Activated CD4-positive, CD25-positive, alpha-beta regulatory T cell (primary cell): ENCODE measurements at places on chromosomes 16 and 17.

DNA sequence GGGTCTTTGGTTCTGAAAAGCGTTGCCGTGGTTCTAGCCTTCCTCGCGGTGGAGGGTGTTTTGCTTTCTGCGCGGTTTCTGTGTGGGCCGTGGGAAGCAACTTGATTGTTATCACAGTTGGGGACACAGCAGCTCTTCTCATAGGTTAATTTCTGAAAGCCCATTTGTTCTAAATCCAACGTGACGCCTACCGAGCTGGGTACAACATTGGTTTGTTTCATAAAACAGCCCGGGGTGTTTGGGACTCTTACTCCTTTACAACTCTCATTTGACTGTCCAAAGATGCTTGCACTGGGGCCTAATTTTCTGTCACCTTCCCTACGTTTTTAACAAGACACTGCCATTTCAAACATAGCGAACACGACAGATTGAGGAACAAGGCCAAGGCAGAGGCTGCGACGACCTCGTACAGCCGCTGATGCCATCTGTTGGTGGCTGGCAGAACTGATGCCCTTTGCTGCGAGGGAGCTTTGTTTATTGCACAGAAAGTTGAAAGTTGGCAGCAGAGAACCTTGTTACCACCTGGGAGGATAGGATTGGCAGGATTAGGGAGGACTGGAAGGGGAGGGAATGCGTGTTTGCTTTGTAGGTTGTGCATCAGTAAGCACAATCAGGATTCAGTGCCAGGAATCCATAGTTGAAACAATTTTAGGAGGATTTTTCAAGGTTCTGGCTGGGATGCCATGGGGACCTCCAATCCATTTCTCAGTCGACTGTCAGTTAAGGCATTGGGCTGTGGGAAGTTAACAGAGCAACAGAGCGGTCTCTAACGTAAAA lies 98.3 kb downstream of the PITPNC1 start:
- DNase-seq, result peak; percentile 53

DNA sequence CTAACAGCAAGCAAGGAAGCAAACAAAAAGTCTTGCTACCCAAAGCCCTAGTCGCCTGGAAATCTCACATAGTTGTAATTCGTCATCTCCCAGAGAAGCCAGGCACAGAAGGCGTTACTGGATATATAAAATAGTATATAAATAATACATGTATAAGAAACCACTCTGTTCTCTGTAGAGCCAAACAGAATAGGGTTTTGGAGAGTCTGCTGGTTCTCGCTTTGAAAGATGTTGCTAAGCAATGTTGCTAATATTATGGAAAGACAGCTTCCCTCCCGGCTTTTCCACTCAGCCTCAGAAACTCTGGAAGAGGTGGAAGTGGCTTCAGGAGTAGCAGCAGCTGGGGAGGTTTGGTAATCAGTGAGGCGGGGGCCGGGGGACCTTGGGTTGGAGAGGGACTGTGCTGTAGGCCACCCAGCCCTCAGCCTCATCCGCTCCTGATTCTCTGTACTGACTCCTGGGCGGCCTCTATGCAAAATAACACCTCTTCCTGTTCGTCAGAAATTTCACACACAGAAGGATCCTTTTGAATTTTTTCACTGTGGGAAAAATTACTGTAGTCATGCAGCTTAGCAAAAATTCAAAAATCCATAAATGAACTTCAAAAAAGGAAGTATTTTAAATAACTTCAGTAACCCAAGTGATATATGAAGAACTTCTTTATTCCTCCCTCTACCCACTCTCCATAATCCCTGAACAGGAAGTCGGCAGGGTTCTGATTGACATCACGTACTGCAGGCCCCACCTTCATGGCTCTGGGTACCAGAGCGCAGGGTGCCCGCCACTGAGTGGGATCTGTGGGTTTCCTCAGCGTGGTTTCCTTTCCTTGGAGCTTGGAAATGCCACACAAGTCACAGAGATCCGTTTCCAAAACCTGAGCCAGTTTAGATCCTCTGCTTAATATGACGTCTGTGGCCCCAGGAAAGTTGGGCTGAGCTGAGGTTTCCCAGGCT lies 51.4 kb downstream of the RAP1GAP2 start:
- no peak for DNase-seq

GRCh38 chr17:69732272-69732918 lies 317.9 kb downstream of the MAP2K6 start:
- DNase-seq, result no peak

GRCh38 chr16:73017321-73017720 lies 30.6 kb downstream of the ZFHX3 start:
- DNase-seq, result no peak

- no peak for DNase-seq
Measured at GRCh38 chr17:58247511-58248363, 9.4 kb downstream of the LPO start.

DNA sequence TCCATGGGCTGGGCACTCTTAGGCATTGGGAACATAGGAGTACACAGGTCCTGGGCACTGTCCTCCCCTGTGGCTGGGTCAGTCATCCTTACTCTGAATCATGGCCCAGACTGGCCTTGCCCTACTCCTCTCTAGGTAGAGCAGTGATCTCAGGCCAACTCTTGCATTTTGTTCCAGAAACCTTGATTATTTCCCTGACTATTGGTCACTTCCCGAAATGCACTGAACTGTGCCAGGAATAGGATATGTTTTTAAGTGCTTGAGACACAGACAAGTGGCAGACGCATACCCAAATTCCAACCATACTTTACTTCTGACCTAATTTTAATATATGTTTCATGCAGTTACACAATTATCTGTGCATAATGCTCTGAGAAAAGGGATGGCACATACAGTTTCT lies 10.3 kb downstream of the KRABD2 start:
- no peak for DNase-seq

DNA sequence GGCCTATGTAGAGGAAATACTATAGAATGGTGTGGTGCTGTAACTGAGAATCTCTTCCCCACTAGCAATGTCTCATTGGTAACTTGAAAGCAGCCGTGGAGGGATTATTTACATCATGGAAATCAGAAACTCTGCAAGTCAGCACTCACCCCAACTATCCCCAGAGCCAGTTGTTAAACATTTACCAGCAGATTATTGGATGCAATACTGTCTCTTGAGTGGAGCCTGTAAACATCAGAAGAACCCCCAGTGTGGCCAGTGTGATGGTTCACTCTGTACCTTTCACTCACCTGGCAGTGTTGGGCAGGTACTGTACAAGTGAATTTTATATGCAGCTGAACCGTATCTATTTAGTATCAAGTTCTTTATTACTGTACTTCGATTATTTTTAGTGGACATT lies 299.8 kb upstream of the SALL1 start:
- DNase-seq, result no peak

DNA sequence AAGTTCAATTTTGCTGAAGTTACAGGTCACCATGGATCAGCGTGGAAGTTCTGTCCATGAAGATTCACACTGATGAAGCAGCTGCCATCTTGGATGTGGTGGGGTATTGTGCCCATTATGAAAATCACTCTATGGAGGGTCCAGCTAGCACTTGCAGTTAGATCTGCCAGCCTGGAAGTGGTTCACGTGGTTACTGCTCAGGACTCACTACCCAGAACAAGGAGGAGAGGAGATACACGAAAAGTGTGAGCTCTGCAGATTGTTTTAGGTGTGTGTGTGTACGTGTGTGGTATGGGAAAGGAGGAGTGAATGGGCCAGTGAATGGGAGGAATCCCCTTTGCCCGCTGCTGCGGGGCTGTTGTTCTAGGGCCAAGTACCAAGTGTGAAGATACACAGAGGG lies 333.4 kb downstream of the MAF start:
- no peak for DNase-seq

DNA sequence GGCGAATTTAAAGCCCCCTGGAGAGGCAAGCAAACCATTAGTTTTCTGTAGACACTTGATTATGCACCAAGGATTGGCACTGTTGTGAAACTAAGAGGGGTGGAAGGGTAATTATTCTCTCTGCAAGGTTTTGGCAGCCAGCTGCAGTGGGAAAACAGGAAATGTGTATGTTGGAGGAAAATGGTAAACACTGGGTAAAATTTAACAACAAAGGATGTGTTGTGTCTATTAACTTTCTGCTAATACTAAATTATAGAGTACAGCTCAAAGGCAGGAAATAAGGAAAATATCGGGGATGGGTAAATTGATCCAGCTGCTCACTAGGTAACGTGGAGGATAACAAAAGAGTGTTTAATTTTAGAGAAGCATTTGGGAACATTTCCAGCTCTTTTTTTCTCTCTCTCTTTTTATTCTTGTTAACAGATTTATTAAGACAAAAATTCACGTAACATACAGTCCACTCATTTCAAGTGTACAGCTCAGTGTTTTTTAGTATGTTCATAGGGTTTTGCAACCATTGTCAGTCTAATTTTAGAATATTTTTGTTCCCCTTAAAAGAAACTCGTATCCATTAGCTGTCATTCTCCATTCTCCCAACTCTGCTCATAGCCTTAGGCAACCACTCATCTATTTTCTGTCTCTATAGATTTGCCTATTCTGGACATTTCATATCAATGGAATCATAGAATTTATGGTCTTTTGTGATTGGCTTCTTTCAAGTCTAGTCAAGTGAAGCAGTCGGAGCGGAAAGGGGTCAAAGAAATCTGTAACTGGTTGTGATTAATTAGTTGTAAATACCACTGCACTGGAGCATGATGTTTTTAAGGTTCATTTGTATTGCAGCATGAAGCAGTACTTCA lies 41.8 kb downstream of the TANGO6 start:
- DNase-seq, result no peak

- no peak for DNase-seq
Measured at GRCh38 chr17:74678541-74678940, 34.2 kb downstream of the CD300LF start.

- DNase-seq, result no peak
Measured at GRCh38 chr17:42133461-42134041, 10.9 kb downstream of the HSPB9 start.

DNA sequence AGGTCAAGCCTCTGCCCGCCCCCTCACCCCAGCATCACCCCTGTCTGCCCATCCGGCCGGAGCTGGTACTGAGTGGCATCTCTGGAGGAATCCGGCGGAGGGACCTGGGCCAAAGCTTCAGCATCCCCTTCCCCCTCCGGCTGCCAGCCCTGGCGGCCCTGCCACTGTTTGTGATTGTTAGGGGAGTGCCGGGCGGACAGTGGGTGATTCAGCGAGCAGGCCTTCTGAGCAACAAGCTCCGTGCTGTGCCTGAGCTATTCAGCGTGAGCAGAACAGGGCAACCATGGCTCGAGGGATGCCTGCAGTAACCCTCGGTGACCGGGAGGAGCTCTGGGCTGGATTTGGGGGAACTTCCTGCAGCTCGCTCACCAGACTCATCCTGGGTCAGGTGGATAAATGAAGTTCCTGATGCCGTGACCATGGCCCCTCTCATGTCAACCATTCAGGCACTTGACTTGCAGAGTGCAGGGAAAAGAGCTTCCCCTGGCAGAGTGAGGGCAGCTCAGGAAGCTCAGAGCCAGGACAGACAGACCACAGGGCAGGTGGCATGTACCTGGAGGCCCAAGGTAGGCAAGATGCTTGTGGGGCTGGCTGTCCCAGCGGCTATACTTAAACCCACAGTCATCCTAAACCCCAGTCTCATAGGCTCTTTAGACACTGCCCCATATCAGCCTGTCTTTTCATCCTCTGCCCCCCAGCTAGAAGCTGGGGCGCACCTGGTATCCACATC lies 24.3 kb upstream of the MLKL start:
- no peak for DNase-seq

DNA sequence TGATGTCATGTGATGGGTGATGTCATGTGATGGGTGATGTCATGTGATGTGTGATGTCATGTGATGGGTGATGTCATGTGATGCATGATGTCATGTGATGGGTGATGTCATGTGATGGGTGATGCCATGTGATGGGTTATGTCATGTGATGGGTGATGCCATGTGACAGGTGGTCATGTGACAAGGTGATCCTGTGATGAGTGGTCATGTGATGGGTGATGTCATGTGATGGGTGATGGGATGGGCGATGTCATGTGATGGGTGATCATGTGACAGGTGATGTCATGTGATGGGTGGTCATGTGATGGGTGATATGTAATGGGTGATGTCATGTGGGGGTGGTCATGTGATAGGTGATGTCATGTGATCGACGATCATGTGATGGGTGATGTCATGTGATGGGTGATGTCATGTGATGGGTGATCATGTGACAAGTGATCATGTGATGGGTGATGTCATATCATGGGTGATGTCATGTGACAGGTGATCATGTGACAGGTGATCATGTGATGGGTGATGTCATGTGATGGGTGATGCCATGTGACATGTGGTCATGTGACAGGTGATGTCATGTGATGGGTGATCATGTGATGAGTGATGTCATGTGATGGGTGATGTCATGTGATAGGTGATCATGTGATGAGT lies 17.2 kb downstream of the CD300LB start:
- DNase-seq, result no peak

DNA sequence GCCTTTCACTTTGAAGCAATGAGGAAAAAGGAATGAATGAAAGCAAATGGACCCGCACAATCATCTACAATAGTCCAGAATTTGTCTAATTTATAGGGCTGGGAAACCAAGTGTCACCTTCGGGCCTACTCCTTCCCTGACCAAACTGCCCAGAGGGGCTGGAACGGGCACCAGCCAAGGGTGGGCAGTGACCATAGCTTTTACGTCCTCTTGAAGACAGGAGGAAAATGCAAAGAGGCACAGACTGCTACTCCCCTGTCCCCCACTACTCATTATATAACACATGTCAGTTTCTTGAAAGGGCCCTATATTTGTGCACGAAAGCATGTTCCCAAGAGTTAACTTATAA lies 122.3 kb downstream of the ZFHX3 start:
- no peak for DNase-seq

GRCh38 chr17:39404542-39405378 lies 3.3 kb upstream of the FBXL20 start:
- DNase-seq, result no peak

DNA sequence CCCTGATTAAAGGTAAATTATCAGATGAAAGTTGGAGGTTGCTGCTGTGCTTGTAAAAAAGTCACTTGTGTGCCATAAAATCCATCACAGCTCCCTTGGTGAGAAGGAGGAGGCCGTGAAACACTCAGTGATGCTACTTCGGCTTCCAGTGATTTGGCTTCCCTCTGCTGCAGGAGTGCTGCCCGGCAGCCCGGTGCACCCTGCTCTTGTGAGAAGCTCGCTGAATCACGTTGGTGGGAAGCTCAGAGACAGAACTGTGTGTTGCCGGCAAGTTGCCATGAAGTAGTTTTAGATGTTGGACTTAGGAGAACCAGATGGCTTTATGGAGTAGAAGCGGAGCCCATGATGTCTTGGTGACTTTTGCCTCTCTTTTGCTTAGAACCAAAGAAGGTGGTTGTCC lies 33.3 kb downstream of the MSI2 start:
- DNase-seq, result no peak

- DNase-seq, result no peak
Measured at GRCh38 chr16:85463672-85464382, 149.3 kb upstream of the GSE1 start.

- DNase-seq, result no peak
Measured at GRCh38 chr17:78644931-78645351, 67.7 kb upstream of the DNAH17 start.
